SK-N-SH (cell line): ENCODE measurements at places on chromosomes 11 and 22.
A peak's percentile ranks its signal among the peaks of the same experiment; 100 is the strongest.

GRCh38 chr11:27451244-27451965 lies 21.2 kb downstream of the LGR4 start:
- DNase-seq = no peak

GRCh38 chr11:111697933-111698371 lies 68.2 kb downstream of the PPP2R1B start:
- DNase-seq = no peak

DNA sequence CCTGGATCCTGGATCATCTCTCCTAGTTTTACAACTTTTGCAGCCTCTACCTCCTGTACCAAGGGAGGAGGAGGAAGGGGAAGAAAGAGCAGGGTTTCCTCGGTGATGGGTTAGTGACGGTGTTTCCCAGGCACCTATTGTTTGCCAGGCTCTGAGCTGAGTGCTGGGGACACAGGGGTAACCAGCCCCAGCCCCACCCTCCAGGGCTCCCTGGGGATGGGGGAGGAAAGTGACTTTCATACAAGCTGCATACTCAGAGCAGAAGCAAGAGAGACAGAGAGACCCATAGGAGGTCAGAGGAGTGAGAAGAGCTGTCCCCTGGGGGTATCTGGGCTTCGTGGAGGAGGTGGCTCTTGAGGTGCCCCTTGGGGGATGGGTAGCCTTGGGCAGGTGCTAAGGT lies 89.4 kb upstream of the THY1 start:
- DNase-seq = no peak

DNA sequence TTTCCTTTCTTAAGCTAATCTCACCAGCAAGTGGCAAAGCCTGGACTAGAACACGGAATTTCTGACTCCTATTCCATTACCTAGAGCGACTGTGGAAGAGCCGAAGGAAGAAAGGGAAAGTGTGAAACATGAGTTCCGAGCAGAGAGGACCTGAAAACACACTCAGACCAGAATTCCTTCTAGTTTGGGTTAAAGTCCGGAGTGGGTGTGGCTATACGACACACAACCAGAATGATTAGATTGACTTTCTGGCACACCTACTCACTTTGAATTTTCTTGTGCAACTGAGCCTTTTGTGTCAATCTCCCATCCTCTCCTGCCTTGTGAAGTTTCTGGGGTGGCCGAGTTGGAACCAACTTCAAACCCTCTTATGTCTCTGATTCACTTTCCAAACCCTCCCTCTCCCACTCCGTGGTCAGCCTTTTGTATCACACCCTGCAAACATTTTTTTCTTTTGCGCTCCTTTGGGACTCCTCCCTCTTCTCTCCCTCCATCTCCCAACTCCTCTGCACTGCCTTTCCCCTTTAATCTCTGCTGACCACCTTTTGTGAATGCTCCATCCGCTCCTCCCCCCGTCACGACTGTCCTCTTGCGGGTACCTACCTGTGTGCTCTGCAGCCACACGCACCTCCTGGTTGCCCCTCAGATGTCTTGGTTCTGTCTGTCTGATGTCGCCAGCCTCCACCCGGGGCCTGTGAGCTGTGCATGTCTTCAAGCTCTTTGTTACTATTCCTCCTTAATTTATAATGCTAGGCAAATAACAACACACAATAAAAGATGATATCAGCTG lies 86.3 kb upstream of the BLID start:
- peak; percentile 16 for DNase-seq

DNA sequence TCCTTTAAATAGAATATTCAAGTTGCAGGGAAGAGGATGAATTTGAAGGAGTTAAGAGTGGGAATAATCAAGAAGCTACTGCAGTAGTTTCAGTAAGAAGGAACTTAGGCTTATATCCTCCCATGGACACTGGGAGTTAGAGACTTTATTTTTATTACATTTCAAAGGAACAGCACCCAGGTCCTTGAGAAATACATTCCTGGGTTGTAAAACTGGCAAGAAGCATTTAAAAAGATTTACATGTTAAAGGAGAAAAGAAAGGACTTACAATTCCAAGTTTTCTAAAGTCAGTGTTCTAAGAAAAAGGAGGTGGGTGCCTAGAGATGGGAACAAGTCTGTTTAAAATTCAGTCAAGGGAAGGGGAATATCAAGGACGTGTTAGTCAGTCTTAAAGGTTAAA lies 306.9 kb downstream of the JRKL start:
- DNase-seq = no peak

DNA sequence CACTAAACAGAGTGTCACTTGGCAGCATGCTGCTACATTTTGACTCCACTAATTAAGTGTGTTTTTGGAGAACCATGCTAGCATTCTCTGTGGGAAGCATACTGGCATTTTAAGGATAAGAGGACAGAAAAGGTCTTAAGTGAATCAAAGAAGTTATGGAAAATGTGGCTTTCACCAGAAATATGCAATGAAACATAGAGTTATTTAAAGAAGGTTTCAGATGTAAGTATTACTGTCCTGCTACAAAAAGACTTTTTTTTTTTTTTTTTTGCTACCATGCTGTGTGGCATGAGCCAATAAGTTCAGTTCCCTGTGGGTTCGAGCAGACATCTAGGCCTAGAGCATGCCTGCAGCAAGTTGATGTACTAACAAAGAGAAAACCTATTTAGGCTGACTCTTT lies 187.6 kb downstream of the MSANTD4 start:
- no peak for DNase-seq

- DNase-seq = no peak
These were observed 33.0 kb upstream of the APOBEC3A start for GRCh38 chr22:38924347-38924952.

DNA sequence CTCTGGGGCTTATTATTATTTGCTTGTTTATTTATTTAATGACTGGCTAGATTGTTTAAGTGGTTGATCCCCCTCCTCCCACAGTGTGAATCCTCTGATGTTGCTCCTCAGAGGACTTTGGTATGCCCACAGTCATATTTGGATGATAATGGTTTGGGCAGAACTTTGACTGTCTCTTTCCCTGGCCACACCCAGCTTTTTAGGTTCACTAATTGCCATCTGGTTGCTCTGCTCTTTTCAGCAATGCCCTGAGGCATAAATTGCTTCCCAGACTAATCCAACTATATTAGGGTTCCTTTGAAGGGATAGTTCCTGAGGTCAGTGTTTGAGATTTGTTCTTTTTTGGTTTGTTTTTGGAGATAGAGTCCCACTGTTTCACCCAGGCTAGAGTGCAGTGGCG lies 99.3 kb upstream of the RRM1 start:
- DNase-seq = no peak

- DNase-seq = no peak
These were observed 118.5 kb upstream of the TIMP3 start for GRCh38 chr22:32682990-32683389.

- no peak for DNase-seq
These were observed 2.8 kb upstream of the ACR start for GRCh38 chr22:50734986-50735738.

- DNase-seq = no peak
These were observed 20.2 kb upstream of the CHKA start for GRCh38 chr11:68141246-68142027.

DNA sequence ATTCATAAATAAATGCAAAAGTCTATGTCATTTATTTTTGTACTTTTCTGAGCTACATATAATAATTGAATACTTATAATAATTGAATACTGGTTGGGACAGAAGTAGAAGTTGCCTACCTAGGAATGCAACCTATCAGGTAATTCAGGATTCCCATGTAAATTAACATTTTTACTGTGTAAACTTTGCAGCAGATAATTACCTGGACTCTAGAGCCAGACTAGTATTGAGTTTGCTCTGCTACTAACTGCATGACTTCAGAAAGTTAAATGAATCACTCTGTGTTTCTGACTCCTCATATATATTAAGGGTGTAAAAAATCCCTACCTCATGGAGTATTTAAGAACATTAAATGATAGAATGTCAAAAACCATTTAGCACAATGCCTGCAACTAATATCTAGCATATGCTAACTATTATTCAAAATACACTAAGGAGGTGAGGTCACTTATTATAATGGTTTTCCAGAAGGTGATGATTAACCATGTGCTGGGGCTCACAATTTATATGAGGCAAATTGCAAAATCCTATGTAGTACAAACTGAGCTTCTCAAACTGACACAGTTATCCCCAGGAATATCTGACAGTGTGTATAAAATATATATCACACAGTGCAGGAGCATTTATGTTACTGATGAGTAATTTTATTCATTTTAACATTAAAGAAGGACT lies 138.1 kb upstream of the ANO3 start:
- DNase-seq = no peak

- no peak for DNase-seq
These were observed 10.7 kb upstream of the LIPT2 start for GRCh38 chr11:74504100-74504691.

DNA sequence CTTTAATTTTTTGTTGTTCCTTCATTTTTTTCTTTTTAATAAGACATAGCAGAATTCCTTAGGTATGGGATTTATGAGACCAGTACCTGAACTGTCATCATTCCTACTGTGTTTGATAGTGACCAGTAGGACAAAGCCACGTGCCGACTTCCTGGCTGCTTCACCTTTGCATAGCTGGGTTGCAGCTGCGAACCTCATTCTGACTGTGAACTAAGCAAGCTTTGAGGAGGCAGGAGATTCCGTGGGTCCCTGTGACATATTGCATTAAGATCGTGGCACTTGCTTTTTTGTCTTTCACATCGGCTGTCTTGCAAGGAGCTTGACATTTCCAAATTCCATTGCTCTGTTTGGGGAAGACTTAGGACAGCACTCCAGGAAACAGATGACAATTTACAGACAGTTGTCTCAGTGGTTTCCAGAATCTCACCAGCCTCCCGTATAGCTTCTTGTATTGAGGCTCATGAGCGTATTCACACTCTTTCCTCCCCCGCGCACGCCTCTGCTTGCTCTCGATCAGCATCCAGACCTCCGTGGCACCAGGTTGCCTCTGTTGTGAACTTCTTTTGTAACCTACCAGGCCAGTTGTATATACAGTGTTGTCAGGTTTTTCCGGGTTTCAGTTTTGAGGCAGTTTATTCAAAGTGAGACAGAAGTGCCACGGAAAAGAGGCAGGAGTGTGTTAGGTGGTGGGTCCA lies 101.7 kb downstream of the CWC15 start:
- no peak for DNase-seq

- peak; percentile 53 for DNase-seq
These were observed 22.6 kb upstream of the OLFML1 start for GRCh38 chr11:7462706-7463105.

- DNase-seq = no peak
These were observed 38.1 kb downstream of the COA4 start for GRCh38 chr11:73838443-73839122.

- no peak for DNase-seq
These were observed 4.0 kb downstream of the PRCP start for GRCh38 chr11:82896183-82896582.

GRCh38 chr11:820655-821511 lies 2.2 kb downstream of the PNPLA2 start:
- DNase-seq = no peak

DNA sequence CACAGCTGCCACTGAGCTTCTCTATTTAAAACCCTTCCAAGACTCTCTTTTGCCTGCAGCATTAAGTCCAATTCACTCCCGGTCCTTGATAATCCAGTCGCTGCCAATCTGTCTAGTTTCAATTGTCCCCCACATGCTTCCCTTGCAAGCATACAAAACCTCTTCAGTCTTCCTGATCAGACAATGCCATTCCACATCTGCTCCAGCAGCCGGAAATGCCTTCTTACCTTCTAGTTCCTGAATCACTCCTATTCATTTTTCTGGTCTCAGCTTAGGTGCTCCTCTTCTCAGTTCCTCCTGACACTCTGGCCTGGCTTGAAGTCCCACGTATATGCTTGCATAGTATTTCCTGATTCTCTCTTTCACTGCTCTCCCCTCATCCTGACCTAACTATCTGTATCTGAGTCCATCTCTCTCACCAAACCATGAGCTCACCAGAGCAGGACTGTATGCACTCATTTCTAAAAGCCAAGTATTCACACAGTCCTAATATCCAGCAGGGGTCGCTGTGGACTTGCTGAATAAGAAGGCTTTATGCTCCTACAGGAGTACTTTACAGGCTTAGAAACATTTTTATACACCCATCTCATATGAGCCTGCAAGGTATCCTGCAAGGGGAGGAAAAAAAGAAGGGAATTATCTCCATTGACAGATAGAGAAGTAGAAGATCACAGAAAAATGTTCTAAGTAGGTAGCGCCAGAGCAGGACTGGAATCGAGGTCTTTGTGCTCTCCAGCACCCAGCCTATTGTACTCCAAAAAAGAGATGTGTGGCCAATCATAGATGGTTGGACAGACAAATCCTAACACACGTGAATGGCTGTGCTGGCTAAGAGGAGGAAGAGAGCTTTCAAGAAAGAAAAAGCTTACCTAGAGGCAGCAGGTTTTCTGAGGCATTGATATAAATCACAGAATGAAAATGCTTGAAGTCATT lies 19.2 kb downstream of the XRRA1 start:
- DNase-seq = peak; percentile 58

DNA sequence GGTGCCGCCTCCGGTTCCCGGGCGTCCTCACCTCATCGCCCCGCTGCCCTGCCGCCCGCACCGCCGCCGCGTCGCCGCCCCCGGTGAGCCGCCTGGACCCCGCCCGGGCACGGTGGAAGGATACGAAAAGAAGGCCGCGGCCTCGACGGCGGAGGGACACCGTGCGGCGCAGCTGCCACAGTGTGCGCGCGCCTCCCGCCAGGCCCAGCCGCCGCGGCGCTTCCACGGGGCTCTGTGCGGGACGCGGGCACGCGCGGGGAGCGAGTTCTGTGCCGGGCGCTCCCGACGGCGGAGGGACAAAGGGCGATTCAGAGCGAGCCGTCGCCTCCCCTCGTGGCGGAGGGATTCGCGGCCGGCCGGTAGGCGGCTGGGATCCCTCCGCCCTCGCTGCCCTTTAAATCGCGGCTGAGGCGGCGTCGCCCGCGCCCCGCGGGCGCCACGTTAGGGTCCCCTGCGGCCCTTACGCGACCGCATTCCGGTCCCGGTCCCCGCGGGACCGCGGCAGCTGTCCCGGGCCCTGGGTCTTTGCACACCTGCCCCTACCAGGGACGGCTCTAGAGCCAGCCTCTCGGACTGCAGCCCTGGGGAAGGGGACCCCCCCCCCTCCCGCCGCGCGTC lies 568 bp upstream of the KMT5B start:
- DNase-seq = peak; percentile 94

GRCh38 chr11:57202281-57202680 lies 20.5 kb downstream of the LRRC55 start:
- no peak for DNase-seq

DNA sequence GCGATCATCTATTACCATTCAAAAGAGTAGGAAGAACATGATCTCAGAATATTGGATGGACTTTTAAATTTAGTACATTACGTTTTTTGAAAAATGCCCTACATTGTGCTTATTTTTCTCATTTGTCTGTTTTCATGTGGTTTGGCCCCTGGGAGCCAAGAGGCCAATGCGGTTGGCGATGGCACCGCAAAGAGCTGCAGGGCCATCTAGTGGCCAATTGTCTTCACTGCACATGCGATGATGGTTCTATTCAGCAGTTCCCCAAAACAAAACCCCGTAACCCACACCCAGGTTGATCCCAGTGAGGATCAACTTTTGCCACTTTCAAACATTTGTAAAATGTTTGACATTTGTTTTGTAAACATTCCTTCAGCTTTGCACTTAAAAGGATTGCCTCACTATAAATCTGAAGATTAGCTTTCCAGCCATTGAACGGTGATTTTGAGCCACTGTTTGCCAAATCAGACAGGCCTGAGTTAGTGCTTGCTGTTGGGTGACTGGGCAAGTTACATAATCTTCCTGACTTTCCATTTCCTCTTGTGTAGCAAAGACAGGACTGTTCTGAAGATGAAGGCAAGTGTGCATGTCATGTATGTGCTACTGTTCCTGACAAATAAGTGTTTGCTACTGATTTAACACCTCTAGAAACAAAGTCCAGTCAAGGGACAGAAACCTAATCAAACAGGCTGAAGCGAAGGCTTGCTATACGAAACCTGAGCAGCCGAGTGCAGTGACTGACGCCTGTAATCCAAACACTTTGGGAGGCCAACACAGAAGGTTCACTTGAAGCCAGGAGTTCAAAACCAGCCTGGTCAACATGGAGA lies 29.2 kb upstream of the XBP1 start:
- DNase-seq = peak; percentile 77
